NCI-H2171 treated with DMSO at 0.1 percent for 48 hours (cell line): ENCODE measurements at places on chromosomes 5 and 9.
A peak's percentile ranks its signal among the peaks of the same experiment; 100 is the strongest.

DNA sequence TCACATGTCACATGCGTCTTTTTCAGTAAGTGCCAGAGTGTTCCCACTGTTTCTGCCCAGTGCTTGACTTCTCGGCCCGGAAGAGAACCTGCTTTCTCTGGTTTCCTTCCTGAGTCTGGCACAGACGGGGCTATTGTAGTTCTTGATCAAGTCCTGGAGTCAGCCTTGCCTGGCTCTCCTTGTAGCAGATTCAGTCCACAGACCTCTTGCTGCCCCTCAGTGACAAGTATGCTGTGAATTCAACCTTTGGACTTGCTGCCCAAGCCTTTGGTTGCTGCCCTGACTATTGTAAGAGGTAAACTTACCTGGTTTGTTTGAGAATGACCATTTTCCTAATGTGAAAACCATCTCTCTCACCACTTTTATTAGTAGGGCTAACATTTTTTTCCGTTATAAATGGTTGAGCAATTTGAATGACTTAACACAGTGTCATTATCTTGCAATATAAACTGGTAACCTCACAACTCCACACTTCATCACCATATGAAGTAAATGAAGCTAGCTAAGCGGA lies 24.7 kb downstream of the ZBTB34 start:
- no peak for DNase-seq

GRCh38 chr5:138149530-138149929 lies 10.3 kb upstream of the NME5 start:
- no peak for DNase-seq

DNA sequence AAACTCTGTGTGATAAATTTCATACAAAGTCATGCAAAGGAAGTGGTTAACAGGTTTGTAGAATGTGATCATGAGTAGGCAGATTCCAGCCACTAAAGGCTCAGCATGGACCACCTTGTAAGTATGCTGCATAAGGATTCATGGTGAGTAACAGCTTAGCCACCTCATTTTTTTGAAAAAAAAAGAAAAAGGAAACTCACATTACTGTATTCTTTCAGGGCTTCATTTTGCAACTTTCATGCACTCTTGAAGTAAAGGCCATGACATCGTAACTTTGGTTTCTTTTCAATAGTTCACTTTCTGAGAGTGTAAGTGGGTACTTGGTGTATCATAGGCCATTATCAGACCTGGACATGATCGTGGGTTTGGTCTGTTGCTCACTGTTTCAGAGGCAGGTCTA lies 175.1 kb downstream of the PCSK1 start:
- DNase-seq: no peak

DNA sequence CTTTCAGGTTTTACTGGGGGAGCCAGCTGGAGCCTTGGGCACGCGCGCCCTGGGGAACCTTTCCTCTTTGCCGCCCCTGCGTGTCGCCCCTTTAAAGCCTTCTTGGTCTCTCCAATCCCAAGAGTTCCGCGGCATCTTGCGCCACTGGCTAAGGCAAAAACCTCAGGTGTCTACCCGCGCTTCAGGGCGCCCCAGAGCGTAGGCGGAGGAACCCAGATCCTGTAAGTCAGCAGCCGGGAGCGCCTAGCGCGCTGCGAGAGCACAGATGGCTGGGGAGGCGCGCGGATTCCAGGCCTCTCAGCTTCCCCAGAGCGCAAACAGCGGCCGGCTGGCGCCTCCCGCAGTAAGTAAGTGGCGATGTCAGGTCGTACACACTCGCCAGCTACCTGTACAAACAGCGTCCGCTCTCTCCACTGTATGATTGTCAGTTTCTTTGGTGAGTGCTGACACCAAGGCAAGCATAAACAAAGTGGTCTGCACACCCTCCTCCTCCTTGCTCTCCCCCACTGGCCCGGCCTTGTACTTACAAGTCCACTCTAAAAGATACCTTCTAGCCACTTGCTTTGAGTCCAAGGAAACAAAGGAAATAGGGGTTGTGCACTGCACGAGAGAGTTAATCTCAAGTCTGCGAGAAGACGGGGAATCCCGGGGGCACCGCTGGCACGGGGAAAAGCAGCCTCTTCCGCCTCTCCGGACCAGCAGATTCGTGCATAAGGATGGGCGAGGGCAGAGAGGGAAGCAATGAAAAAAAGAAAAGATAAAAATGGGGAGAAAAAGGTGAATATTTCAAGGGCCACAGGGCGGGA lies 2.9 kb downstream of the HTR1A start:
- DNase-seq: peak; percentile 70

- no peak for DNase-seq
These were observed 4.7 kb downstream of the AK8 start for GRCh38 chr9:132873403-132873802.

DNA sequence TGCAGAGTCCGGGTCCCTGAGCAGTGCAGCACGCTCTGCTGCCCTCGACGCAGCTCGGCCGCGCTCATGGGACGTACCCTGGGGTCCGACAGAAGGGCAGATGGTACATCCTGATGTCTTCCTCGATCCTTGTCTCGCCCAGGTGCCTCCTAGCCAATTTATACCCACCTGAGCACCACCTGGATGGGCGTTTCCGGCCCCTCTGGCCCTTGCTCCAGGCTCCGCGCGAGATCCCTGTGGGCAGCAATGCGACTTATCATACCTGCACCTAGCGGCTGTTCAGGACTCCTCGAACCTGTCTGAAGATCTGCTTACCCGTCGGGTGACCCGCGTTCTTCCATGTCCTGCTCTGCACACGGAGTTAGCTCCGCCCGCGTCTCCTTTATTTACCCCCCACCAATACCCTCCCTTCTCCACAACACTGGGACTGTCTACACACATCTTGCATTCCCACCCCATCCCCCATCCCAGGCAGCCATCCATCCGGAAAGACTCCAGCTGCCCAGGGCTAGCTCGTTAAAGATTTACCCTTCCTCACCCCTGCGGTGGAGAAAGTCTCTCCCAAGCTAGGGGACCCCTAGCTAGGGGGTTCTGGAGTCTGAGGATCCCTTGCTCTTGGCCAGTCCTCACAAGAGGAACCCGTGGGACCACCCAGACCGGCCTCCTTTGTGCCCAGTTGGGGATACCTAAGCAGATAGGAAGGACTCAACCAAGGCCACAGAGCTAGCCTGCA lies at the start of gene KIF12:
TSS of gene KIF12 (minus strand) at position 357 of the 733 bp plus-strand sequence. CDS start at position 341, 16 bp downstream.
- peak; percentile 97 for DNase-seq

DNA sequence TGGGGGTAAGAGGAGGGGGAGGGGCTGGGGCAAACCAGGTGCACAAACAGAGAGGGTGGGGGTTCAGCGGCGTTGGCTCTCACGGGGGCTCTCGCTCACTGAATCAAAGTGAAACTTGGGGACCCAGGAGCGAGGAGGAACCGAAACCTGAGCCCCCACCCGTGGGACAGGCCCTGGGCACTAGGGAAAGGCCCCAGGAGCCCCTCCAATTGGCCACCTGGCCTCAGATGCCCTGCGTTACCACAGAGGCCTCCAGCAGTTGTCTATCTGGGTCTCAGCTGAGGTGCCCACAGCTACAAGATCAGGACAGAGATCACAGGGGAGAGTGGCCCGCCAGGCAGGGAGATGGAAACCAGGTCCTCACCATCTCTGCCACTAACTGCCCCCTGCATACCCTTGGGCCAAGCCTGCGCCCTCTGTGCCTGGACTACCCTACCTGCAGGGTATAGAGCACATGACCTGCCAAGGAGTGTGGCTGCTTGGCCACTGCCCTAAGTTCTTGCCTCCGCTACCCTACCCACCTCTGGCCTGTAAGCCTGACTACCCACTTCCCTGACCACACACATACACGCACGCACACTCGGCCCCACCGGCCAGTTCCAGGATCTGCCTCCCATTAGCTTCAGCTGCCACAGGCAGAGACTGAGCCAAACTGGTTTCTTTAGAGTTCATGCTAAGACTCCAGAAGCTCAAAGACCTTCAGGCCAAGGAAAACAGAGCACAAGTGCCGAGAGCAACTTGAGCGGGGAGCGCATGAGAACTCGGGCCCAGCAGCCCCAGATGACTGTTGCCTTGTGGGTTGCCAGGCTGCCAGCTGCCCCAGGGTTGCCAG lies 39.9 kb downstream of the PAX5 start:
- DNase-seq: no peak

DNA sequence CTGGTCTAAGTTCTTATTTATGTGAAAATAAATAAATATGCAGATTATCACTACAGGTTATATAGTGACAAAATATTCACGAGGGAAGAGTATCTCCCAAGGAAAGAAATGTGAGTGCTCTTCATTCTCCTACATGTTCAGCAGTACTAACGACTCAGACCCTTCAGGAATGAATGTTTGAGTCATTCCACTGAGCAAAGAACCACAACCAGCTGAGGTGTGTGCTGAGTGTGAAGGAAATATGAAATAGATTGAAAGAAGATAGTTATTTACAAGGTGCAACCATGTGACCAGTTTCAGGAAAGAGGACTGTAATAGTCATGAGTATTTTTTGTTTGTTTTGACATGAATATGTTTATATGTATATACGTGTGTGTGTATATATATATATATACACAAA lies 228.7 kb downstream of the TUSC1 start:
- no peak for DNase-seq

GRCh38 chr5:64417390-64417789 lies 88.4 kb upstream of the RGS7BP start:
- DNase-seq: no peak

- DNase-seq: peak; percentile 97
These were observed 183.3 kb upstream of the PUM3 start for GRCh38 chr9:3027210-3027609.

- no peak for DNase-seq
These were observed 1.7 kb upstream of the SSBP2 start for GRCh38 chr5:81752644-81752963.

GRCh38 chr5:142382186-142382585 lies 57.4 kb upstream of the SPRY4 start:
- DNase-seq: no peak

- peak; percentile 34 for DNase-seq
These were observed 49.5 kb downstream of the DAB2IP start for GRCh38 chr9:121700832-121701419.

GRCh38 chr9:102669220-102669619 lies 325.9 kb upstream of the CYLC2 start:
- DNase-seq: no peak

DNA sequence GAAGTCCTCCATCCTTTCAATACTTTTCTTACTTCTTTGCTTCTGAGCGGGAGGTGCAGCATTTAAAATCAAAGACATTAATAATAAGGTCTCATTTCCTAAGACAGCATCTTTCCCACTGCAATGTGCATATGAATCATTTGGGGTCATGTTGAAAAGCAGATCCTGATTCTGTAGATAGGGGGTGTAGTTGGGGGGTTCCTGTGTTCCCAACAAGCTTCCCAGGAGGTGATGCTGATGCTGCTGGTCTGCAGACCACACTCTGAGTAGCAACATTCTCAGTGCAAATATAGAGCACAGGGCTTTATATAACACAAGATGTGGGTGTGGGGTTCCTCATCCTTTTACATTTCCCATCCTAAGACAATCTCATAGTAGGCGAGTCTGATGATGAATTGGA lies 126.5 kb upstream of the PALM2AKAP2 start:
- DNase-seq: no peak

DNA sequence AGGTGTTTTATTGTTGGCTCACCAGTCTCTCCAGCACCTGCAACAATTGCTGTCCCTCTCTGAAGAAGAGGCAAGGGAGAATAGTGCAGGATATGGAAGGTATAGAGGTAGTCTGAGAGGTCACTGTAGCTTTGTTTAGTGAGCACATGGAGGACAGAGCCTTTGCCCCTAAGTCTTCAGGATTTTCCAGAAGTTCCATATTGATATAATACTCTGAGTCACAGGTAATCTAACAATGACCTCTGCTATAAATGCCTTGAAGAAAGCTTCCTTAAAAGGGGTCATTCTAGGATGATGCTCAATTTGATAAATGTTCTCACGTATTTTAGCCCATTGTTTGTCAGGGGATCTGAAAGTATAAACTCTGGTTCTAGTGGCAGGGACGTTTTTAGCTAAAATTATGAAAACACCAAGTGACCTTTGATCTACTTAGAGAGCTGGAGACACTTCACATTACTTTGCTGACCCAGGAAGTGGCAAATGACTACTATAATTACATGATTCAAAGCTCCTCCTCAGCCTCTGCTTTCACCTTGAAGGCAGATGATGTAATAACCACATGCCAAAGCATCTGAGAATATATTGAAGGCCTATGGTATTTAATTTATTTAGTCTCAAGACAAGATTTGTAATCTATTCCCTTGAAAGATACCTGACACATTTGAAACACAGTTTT lies 366.9 kb upstream of the NUDT12 start:
- DNase-seq: no peak

- DNase-seq: peak; percentile 77
These were observed 187.5 kb downstream of the TMEM38B start for GRCh38 chr9:105881654-105882349.

GRCh38 chr5:11335881-11336760 lies 568.1 kb downstream of the CTNND2 start:
- no peak for DNase-seq

- DNase-seq: no peak
These were observed 16.7 kb downstream of the MVB12B start for GRCh38 chr9:126343271-126343700.

DNA sequence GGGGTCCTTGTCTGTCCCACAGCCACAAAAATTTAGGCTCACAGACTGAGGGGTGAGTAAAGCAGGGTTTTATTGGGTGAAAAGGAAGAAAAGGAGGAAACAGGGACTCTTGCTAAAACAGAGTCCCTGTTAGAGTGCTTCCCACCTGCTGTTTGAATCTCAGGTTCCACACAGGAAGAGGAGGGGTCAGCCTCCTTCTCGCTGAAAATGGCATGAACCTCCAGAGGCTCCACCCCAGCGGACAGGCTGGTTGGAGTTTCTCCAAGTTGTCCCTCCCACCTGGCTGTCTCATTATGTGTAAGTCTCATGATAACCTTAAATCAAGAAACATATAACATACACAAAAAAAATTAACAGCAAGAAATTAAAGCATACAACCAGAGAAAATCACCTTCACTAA lies 28.3 kb upstream of the UHRF2 start:
- DNase-seq: peak; percentile 36

GRCh38 chr9:87567571-87567970 lies 69.9 kb downstream of the DAPK1 start:
- DNase-seq: no peak

- DNase-seq: no peak
These were observed 140.4 kb upstream of the CDH6 start for GRCh38 chr5:31052937-31053658.

DNA sequence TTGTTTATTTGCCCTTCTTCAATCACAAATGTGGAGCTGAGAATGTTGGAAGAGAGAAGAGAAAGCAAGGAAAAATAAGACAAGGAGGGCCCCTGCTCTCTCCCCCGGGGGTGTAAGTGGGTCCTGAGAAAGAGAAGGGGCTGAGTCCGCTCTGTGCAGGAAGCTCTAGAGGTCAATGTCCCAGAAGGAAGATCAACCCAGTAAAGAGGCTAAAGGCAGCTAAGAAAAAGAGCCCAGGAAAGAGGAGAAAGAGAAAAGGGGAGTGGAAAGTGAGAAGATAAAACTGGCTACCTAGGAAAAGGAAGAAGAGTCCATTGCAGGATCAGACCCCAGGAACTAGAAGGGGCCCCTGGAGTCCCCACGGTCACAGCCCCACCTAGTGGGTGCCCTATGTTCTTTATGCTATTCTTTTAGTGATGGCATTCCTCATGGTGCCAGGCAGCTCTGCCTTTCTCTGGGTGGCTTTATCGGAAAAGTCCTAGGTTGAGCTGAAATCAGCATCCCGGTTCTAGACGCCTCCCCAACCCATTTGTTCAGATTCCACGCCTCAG lies 583.4 kb downstream of the ACTL7B start:
- DNase-seq: peak; percentile 84

GRCh38 chr9:27086818-27087680 lies 22.0 kb upstream of the TEK start:
- DNase-seq: no peak

- no peak for DNase-seq
These were observed 626.2 kb downstream of the TLR4 start for GRCh38 chr9:118330191-118330986.
